ENCODE measurements at places on chromosomes 5 and 9.

- no peak for DNase-seq
Measured at GRCh38 chr5:27928060-27928459, 889.7 kb upstream of the CDH9 start.

- no peak for DNase-seq
Measured at GRCh38 chr9:36993933-36994764, 39.9 kb downstream of the PAX5 start.

DNA sequence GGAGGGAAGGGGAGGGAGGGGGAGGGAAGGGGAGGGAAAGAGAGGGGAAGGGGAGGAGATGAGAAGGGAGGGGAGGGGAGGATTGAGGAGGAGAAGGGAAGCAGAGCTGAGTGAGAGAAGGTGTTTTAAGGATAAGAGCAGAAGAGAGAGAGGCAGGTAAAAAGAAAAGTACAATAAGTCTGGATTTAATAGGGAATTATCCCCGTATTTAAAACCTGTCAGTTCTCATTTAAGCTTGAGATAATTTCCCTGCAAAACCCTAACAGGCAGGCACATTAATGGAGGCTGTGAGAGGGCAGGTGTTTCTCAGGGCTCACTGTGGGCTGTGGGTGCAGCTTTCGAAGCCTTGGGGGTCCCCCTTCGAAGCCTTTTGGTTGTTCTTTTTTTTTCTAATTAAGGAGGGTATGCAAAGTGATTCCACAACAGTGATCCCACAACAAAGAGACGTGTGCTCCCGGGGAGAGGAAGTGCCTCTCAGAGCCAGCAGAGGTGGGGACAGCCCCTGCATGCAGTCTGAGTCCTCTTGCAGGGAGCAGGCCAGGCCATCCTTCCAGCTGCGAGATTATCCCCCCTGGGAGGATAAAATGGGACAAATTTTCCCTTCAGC is 317.9 kb upstream of the IRX1 start:
- DNase-seq, result no peak

DNA sequence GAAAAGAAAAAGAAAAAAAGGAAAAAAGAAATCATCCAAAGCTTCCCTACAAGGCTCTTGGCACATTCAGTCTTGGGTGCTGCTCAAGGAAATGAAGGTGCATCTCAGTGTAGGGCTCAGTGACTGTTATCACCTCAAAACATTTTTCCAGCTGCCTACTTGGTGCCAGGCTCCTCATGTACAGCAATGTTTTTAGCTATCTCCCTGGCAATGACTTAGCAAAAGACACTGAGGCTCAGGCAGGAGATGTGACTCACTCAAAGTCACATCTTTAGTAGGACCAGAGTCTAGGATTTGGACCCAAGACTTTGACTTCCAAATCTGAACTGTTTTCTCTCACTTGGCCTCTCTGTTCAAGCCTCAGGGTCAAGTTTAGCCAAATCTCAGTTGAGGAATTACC is 264.2 kb downstream of the CRB2 start:
- DNase-seq, result no peak

- no peak for DNase-seq
Measured at GRCh38 chr5:50744776-50745175, 78.3 kb downstream of the PARP8 start.

GRCh38 chr9:111920531-111920930 is 23.9 kb downstream of the UGCG start:
- no peak for DNase-seq

DNA sequence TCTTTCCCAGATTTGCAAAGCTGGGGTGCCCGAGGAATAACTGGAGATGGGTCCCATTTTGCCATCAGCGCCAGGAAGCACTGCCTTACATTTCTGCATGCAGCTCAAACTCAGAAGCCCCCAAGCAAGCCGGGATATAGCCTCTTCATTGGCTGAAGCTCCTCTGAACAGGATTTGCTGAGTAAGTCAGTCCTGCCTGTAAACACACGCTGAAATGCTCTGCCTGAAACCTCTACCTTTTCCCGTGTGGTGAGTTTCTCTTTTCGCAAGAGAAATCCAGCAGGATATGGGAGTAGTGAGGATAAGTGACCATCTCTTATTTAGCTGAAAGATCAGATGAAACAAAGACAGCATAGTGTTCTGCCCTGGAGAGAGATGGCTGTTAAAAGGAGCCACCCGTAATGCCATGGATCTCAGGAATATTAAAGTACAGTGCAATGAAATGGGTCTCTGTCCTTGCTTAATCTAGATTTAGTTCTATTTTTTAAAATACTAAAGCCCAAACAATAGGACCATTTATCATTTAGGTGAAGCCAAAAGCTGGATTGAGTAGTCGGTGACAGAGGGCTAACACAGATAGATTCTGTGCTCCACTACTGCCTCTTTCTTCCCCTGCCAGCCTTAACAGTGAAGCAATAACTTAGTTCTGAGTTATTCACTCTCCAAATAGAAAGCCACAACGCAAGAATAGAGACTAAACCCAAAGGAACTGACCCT is 177.5 kb upstream of the PPP2R2B start:
- no peak for DNase-seq

DNA sequence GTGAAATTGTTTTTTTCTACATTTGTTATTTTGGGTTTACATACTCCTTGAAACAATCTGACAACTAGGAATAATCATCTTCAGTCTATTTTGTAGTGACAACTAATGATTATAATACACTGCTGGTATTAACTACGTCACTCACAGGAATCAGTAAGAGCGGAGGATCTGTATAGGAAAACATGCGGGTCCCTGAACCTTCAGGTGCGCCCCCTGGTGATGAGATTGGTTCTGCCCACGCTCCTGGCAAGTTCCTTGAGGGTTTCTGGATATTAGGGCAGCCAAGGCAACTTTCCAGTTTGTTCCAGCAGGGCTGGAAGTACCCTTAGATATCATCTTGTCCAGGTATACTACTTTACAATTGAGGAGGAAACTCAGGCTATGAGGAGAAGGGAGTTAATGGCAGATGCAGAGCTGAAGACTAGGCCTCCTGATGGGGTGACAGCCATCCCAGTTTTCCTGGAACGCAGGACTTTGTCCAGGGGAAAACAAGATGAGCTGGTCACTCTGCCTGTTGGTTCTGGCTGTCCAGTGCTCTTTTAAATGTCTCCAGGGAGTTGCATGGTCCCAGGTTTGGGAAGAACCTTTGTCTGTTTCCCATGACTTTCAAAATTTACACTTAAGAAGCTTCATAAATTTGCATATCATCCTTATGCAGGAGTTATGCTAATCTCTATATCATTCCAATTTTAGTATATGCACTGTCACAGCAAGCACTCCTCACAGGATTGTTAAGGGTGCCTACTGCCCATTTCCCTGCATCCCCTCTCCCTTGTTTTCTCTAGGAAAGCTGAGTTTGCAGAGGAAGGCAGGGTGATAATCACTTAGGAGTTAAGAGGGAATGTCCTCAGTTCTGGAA is 14.9 kb upstream of the WNT8A start:
- peak; percentile 84 for DNase-seq

DNA sequence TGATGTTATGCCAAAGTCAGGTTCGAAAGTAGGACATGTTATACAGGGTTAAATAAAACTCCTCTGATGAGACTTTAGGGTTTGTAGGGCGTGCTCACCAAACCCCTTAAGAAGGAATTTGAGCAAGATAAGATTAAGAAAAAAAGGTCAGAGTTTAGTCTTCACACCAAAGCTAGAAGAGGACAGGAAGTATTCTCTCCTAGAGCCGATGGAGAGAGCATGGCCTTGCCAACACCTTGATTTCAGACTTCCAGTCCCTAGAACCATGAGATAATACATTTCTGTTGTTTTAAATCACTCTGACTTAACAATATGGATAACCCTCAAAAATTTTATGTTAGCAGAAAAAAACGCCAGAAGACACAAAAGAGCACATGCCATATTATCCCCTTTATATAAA is 16.3 kb upstream of the PLCXD3 start:
- no peak for DNase-seq

DNA sequence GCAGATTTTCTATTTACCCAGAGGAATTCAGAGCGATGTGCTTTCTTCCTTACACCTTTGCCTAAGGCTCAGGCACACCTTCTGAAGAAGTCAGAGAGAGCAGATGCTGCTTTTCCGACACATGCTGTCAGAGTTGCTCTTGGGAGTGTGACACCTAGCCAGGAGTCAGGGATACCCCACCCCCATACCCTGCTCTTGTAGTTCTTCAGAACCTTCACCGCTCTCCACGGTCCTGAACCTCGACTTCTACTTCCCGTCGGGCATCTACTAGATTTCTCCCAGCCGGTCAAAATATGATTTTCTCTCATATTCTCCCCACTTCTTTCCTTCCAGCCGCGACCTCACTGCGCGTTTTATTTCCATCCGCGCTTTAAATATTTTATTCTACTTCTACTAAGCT is 1.7 kb downstream of the GRIN3A start:
- DNase-seq, result no peak

- DNase-seq, result no peak
Measured at GRCh38 chr9:134212809-134213507, 48.6 kb upstream of the RNU6ATAC start.

GRCh38 chr9:116695438-116695837 is 8.3 kb downstream of the TRIM32 start:
- no peak for DNase-seq

DNA sequence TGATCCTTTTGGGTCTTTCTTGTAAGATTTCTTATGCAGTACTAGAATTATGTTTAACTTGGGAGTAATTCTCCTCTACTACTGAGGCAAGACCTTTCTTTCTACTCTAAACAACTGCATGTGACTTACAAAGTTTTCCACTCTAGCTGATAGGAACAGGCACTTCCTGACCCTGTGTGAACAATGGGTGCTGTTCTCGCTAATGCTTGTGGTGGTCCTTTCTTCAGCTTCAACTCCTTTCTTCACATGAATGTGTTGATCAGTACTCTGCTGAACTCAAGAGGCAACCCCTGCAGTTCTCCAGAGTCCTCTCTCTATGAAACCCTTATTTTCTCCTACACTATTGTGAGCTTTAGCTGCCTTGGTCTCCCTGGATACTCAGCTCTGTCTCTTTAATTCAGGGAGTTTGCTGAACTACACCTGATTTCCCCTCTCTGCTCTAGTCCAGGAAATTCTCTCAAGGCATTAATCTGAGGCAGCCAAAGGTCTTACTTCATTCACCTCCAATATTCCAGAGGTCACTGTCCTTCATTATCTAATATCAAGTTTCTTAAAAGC is 484.6 kb upstream of the PIK3R1 start:
- DNase-seq, result no peak

DNA sequence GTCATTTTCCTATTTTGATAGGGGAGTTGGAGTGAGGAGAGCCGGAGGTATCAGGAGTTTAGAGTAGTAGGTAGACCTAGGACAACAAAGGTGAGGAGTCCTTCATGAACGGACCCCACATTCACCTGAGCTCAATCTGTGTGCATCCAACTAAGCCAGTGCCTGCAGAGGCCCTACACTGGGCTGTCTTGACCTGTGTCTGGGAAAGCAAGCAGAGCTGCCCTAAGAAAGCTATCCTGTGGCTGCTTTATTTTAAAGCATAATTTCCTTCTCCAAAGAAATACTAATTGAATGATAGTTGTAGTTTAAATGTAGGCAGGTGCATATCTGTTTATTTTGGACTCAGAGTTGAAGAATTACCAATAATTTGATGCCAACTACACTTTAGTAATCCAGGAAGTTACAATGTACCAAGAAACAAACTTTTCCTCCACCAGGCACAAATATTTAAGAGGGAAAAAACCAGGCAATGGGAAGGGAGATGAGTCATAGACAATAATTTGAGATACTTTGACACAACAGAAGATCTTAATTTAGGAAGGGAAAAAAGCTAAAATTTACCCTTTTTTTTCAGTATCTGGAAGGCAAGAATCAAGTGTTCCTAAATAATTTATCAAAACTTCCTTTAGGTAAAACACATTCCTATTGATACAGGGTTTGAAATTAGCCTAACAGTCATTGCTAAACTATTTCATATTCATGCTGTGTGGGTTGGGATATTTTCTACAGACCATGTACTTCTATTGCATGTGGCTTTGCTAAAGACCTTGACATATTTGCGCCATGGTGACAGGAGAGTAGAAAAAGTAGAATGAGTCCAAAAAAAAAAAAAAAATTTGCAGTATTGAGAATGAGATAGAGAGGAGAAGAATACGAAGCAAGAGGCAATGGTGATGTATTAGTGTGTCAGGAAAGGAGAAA is 376.6 kb upstream of the TUSC1 start:
- DNase-seq, result no peak

- no peak for DNase-seq
Measured at GRCh38 chr5:135210286-135211055, 176.4 kb upstream of the PITX1 start.

DNA sequence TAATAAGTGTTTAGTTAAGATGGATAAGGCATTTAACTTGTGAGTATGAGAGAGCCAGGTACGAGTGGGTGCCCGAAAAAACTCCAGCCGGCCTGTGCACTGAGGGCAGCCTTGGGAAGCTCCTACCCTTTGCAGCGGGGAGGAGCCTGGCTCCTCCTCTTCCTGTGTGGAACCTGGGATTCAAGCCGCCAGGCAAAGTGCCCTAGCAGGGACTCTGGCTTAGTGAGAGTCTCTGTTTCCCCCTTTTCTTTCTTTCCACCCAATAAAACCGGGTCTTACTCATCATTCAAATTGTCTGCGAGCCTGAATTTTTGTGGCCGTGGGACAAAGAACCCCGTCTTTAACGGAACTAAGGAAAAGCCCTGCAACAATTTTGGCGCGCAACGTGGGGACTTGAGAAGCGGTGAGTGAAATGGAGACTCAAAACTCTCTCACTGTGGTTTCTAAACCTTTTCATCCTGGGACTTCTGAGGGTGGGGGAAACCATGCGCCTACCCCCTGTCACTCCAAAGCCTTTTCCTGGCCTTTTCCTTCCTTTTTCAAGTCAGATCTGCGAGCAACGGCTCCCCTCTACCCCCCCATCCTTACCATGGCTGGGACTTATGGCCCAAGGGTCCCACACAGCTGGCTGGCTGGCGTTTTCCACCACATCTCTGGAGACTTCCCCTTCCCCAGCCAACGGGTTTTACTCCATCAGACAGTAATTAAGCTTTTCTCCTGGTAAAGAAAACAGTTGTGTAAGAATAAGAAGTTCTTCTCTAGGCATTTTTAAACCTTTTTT is 535.7 kb upstream of the ACO1 start:
- DNase-seq, result no peak

GRCh38 chr5:91283326-91283725 is 99.8 kb downstream of the ARRDC3 start:
- DNase-seq, result no peak

DNA sequence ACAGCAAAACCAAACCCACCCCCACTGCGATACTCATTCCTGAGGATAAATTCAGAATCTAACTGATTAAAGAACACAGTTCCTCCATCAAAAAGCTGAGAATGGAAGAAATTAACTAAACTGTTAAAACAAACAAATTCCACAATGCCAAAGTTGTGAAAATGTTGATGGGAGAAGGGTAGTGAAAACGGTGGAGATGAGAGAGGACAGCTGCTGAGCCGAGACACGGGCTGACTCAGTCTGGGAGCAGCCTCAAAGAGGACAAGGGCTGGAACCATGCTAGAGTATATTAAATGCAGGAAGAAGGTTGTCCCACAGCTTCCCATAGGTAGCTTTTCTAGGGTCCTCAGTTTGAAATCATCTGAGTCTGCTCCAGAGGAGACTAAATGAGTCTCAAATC is 14.3 kb downstream of the ADAMTS12 start:
- DNase-seq, result no peak
